ENCODE measurements at places on chromosomes 5 and 9.

DNA sequence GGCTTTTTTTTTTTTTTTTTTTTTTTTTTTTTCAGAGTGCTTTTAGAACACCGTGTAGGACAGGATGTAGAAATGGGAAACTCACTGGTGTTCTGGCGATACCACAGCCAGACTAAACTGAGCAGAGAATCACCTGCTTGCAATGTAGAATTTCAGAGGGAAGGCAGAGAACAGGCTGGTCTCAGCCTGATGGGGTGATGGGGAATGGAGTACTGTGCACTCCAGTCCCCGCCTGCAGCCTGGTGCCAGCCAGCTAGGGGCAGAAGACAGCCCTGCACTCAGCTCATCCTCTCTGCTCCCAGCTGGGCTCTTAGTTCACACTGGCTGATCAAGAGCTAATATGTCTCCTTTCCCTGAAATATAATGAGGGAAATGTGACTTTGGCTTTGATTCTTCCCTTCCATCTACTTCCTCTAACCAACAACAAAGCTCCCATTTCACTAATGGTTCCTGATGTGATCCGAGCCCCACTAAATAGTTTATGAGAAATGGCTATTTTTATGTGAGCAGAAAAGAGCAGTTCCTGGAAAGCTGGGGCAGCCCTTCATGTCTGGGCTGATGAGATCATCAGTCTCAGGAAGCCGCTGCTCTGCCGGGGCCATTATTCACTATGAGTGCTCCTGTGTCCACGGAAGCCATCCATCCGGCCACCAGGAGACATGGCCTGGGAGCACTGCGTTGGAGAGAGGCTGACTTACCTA is 209.7 kb downstream of the GADD45G start:
- no peak for DNase-seq

DNA sequence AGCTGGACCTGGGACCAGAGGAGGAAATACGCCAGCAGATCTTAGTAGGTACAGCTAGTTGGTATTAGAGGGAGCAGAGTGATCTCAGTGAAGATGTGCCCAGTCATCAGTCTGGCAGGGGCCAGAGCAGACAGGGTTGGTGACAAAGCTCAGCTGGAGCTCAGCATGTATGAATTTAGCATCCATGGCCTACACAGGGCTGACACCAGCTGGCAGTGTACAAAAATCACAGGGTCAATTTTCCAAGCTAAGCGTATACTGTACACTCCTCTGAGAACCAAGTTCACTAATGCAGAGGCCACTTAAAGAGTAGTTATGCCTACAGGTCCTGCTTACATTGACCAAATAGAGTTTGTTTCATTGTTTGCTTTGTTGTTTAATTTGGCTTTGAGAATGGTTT is 146.6 kb downstream of the SLC24A2 start:
- no peak for DNase-seq

GRCh38 chr9:137069508-137070091 is 757 bp downstream of the SAPCD2 start:
- DNase-seq, result no peak

DNA sequence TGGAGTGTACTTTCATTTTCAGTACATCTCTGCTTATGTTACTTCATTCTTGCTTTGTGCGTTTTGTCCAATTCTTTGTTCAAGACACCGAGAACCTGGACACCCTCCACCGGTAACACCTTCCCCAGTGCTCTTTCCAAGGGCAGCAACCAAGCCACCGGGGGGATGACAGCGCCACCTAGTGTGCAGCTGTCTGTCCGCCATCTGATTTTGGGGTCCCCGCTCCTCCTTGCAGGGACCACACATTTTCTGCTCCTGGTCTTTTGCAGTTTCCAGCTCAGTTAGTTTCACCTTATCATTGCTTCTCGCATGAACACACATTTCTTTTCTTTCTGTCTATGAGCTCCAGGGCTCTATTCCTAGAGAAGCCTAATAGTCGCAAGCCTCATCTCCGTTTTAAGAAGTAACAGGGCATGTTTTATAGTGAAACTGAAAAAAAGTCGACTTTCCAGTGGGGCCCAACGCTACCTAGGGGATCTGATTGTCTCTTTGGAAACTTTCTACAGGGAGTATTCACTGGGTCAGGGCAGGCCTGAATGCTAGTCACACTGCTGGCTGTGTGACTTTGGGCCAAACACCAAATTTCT is 152.1 kb downstream of the FSTL4 start:
- peak; percentile 40 for DNase-seq

DNA sequence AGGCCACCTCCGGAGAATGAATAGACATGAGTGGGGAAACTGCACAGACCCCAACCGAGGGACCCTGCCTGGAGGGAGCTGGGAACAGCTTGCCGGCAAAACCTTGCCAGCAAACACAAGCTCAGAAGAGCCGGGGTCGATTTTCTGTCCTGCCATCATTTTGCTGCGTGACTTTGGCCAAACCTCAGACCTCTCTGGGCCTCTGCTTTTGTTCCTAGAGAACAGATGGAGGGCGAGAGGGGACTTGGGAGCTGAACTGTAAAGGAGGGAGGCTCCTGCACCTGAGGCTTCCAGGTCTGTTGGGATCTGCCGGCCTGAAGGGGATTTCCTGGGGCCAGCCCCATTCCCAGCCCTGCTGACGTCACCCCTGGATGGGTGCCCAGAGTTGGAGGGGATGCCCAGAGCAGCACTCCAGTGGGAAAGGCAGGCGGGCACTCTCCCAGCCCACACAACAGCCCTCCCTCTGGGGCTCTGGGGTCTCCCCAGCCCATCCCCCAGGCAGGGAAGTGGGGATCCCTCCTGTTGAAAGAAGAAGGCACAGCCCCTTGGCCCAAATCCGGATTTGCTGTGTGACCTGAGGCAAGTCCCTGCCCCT is 40.4 kb upstream of the SYNPO start:
- DNase-seq, result no peak

GRCh38 chr5:31095796-31096195 is 97.7 kb upstream of the CDH6 start:
- no peak for DNase-seq

DNA sequence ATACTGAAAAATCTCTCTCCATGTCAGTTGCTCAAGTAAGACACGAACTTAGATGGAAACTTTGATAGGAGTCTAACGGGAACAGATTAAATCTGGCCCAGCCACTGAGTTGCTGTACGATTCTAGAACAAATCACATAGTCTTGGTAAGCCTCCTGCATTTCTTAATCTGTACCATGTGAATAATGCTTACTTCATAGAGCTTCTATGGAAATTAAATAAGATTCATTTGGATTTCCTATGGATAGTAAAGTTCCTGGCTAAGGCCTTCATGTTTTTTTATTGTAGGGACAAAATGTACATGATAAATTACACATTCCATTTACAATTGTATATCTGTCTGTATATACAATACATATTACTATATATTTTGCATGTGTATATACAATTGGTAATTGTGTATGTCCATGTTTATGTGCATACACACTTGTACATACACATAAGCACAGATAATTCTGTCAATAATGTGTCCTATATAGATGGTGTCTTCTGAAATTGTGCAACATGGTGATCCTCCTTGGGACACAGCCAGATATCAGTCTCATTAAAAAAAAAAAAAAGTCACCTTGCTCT is 330.4 kb downstream of the TRIM32 start:
- no peak for DNase-seq

DNA sequence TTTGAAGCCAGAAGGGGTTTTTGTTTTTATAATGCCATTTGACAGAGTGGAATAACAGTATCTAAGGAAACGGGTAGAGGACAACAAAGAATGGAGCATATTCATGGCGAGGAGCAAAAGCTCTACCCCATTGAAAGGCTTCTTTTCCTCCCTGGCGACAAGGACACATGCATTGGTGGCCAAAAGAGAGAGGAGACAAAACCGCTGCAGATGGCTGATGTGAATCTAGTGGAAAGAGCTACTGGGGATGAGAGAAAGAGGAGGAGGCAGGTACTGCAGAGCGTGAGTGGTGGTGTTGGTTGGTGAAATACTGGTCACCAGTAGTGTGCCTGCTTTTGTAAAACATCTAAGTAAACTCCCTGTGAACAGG is 491 bp downstream of the APC start:
- no peak for DNase-seq

DNA sequence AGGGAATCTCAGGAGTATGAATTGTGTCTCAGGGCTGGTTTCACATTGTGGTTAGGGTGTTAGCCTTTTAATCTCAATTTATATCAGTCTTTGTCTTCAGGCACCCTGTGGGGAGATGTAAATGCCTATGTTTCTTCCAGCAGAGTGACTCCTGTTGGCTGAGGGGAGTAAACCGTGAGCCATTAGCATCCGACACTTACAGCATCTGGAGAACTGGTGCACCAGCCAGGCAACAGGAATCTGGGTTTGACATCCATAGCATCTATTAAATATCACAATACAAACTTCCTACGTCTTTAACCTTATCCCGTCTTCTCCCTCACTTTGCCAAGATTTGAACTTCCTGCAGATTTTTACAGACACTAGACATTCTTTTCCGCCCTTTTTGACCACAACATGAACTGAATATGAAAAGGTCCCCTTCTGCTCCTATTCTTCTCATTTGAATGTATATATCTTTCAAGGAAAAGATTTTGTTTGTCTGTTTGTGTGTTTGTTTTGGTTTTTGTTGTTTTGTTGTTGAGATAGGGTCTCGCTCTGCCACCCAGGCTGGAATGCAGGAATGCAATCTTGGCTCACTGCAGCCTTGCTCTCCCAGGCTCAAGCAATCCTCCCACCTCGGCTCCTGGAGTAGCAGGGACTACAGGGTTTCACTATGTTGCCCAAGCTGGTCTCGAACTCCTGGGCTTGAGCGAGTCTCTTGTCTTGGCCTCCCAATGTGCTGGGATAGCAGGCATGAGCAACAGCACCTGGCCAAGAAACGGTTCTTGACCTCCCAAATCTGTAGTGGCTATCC is 626.2 kb downstream of the TLR4 start:
- no peak for DNase-seq

GRCh38 chr5:73768-74502 is 18.0 kb upstream of the PLEKHG4B start:
- no peak for DNase-seq

DNA sequence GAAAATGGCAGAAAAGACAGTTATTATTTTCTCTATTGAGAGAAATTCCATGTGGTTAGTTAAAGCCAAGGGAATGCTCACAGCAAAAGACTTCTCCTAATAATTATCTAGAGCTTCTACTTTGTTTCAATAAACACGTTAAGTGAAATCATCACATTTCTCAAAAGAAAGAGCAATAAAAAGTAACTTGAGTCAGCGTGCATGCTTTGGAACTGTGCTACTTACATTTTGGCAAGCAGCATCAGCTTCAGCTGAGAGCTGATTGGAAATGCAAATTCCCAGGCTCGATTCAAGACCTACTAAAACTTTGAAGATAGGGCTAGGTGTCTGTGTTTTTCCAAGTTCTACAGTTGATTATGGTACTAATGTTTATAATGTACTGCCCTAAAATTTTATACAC is 132.1 kb downstream of the CDH18 start:
- DNase-seq, result no peak

DNA sequence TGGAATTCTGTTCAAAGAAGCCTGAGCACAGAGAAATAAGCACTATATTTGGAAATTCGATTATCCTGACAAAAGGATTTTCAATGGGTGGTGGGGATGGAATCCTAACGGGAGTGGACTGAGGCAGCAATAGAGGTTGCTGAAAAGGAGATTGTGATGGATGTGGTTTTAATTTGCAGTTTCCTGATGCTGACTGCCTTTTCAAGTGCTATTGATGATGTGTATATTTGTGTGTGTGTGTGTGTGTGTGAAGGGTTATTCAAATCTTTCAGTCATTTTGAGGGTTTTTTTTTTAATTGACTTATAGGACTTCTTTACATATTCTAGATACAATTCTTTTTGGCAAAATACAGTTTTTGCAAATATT is 614.5 kb downstream of the HINT1 start:
- DNase-seq, result no peak

- DNase-seq, result no peak
Measured at GRCh38 chr5:170701334-170701733, 82.2 kb upstream of the GABRP start.

- DNase-seq, result no peak
Measured at GRCh38 chr5:19270153-19270552, 717.8 kb downstream of the CDH18 start.

DNA sequence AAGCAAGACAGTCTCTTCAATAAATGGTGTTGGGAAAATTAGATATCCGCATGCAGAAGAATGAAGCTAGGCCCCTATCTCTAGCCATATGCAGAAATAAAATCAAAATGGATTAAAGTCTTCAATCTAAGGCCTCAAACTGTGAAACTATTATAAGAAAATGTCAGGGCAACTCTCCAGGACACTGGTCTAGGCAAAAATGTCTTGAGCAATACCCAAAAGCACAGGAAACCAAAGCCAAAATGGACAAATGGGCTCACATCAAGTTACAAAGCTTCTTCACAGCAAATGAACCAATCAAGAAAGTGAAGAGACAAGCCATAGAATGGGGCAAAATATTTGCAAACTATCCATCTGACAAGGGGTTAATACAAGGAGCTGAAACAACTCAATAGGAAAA is 338.8 kb downstream of the NNT start:
- DNase-seq, result no peak

DNA sequence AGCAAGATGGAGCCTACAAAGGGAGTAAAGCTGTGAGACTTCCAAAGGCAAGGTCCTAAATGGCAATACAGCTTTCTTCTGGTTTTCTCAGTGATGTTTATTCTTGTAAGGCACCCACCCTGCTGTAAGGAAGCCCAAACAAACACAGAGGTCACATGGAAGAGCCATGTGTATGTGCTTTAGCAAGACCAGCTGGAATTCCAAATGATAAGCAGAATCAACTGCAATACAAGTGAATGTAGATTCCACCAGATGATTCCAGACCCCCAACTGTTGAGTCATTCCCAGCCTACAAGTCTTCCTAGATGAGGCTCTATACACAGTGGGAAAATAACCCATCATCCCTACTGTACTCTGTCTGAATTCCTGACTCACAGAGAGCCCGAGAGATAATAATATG is 122.8 kb downstream of the DEPDC1B start:
- DNase-seq, result no peak

DNA sequence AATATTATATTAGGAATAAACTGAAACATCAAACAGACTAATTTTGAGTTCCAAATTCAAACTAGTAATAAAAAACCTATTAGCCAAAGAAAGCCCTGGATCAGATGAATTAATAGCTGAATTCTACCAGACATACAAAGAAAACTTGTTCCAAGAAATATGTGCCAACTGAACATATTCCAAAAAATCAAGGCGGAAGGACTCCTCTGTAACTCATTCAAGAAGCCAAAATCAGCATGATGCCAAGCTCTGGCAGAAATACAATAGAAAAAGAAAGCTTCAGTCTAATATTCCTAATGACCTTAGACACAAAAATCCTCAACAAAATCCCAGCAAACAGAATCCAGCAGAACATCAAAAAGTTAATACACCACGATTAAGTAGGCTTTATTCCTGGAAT is 619.1 kb upstream of the COX7C start:
- DNase-seq, result no peak

DNA sequence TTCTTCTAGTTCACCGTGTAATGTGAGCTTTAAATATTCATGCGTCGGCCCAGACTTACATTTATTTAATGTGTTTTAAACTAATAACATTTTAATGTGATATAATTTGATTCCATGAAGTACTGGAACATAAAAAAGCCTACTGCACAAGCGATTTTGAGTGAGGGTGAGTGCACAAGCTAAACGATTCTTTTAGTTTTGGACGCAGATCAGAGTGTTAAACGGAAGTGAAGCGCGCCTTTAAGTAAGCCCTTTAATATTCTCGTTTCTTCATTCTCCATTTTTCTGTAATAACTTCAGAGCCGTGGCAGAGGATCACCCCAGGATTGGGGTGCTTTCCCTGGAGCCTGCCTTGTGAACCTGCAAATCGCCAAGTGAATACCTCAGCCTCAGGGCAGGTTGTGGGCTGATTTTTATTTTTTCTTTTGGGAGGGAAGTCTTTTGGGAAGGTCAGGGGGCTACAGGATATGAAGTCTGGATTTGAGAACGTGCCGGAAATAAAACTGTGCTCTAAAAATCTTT is 4.9 kb upstream of the PAX5 start:
- no peak for DNase-seq
